Activated CD8-positive, alpha-beta memory T cell treated with anti-CD3 and anti-CD28 coated beads for 1 hour (primary cell): ENCODE measurements at places on chromosomes 2 and 18.

- no peak for DNase-seq
Measured at GRCh38 chr2:47277987-47278386, 122.9 kb upstream of the STPG4 start.

GRCh38 chr2:65539633-65540032 is 107.2 kb upstream of the SPRED2 start:
- DNase-seq = no peak

DNA sequence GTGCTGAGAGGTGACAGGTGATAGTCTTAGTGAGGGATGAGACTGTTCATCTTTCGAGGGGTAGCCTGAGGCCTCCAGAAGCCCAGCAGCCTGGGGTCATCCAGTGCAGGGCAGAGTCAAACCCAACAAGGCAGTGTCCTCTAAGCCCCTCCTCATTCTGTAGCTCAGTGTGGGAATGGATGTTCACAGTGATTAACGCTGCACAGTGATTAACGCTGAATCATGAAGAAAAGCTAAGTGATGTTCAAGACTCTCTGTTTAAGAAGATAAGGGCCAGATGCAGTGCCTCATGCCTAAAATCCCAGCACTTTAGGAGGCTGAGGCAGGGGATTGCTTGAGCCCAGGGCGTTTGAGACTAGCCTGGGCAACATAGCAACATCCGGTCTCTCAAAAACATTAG is 56.3 kb upstream of the LAPTM4A start:
- DNase-seq = no peak

GRCh38 chr2:16270441-16270840 is 330.1 kb downstream of the MYCN start:
- no peak for DNase-seq

DNA sequence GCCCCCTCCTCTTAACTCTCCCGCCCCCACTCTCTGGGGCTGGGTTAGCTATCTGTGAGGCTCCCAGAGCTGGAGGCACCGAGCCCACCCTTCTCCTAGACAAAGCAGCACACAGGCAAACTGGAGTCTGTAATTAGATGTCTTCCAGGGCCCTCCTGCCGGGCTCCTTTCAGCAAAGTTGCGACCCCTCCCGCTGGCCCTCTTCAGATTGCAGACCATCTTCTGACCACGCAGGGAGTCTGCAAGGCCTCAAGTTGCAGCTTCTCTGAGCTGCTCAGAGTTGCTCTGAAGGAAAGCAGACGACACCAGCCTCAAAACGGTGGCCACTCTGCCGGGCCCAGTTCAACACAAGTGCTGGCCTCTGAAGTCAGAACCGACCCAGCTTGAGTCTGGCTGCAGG is 228.4 kb upstream of the COPS8 start:
- DNase-seq = no peak

GRCh38 chr18:42185486-42185885 is 230.5 kb downstream of the PIK3C3 start:
- no peak for DNase-seq

DNA sequence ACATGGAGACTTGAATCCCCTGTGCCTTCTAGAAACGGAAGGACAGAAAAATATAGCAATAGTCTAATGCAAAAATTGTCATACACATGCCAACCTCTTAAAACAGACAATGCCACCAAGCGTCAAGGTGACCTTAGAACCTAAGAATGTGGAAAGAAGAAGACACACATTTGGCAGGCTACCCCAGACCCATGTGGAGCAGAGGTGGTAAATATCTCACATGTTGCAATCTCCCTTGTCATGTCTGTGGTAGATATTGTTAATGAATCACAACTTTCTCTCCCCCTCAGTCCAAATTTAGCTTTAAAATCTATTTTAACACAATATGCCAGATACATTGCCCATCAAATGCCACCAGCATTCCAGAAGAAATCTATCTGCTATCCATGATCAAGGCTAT is 137.4 kb downstream of the HNMT start:
- no peak for DNase-seq

DNA sequence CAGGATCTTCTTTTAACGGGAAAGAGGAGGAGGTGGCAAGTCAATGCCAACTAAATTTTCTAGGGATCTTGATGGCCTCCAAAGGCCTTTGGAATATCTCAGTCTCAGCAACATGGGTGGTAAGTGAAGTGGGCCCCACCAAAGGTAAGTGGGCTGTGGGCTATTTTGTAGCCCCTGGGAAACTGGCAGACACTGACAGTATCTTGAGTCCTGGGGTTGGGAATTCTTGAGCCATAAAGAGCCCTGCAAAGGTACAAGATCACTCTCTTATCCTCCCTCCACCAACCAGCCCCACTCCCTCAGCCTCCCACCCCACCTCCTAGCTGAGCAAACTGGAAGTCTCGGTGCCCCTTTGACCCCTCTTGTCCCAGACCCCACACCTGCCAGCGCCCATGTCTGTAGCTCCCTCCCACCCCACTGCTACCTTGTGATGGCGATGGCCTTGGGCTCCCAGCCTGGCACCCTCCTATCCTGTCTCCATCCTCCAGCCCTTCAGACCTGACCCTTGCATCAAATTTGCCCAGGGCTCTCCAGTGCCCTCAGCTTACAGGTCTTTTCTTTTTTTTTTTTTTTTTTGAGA is 8.5 kb downstream of the ATP6V1B1 start:
- DNase-seq = no peak

DNA sequence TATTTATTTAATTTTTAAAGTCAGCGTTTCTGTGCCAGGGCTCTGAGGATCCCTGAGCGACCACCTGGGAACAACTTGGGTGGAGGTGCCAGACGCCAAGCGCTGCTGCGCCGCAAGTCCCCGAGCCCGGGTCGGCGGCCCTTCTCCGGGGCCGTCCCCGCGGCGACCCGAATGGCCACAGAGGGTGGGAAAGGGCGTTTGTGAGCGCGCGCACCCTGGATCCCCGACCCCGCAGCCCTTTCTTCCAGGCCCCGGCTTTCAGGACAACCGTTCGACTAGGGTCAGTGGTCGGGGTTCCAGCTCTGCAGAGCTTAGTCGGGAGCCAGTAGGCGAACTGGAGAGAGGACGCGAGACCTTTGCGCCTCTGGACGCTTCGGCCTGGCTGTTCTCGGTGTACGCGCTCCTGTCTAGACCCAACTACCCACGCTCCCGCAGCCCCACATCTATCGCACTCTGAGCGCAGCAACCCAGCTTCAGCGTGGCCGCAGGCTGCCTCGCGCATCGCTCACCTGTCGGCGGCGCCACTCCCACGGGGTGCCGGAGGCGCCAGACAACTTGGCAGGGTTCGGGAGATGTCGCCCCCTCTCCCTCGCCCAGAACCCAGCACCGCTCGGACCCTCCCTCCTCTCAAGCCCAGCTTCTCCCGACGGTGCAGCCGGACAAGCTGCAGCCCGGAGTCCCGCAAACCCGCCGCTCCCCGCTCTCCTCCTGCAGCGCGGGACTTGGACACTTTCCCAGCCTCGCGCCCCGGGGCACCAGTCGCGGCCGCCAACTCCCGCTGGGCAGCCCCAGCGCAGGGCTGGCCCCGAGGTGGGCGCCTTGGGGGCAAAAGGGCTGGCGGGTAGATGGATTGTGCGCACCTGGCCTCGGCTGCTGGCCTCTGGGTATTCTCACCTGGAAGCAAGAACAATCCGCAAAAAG is 758 bp downstream of the LYPD1 start:
- DNase-seq = no peak

GRCh38 chr2:99988599-99988998 is 153.8 kb downstream of the AFF3 start:
- DNase-seq = no peak

DNA sequence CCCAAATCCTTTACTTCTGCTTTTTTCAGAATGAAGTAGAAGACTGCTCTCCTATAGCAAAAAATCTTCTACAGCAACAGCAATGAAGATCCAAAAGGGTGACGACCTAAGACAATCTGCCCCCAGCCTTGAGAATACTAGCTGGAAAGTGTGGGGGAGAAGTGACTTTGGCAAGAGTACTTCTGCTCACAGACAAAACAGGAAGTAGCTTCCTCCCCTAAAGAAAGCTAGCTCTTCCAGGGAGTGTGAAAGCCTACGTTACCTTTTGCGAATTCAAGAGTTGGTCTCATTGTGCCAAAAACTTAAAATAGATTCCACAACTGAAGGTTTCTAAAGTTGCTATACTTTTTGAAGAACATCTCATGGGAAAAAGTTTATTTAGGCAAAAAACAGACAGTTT is 1069.2 kb upstream of the CHAC2 start:
- DNase-seq = no peak

DNA sequence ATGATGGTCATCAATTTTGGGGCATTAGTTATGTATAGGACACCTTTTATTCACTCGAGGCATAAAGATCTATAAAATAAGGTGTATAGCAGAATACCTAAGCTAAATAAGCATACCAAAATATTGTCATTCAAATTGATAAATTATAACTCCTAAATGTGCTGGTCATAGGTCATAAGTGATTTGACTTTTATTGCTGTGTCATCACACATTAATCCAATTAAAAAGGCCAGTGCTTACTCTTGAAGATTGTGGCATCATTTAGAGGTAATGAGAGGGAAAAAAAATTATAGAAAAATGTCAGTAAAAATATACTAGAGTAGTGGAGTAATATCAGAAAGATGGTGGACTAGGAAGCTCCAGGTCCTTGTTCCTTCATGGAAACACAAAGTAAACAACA is 346.9 kb upstream of the LRRTM1 start:
- no peak for DNase-seq

DNA sequence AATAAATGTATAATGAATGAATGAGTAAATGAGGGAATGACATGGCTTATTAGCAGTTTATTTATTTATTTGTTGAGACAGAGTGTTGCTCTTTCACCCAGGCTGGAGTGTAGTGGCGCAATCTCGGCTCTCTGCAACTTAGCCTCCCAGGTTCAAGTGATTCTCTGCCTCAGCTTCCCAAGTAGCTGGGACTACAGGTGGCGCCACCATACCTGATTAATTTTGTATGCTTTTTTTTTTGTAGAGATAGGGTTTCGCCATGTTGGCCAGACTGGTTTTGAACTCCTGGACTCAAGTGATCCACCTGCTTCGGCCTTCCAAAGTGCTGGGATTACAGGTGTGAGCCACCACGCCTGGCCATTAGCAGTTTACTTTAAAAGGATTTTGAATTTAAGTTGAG is 100.3 kb upstream of the CAVIN2 start:
- DNase-seq = no peak

- DNase-seq = no peak
Measured at GRCh38 chr2:217901835-217902378, 100.9 kb downstream of the TNS1 start.
